ENCODE measurements at places on chromosomes 1 and 21.

DNA sequence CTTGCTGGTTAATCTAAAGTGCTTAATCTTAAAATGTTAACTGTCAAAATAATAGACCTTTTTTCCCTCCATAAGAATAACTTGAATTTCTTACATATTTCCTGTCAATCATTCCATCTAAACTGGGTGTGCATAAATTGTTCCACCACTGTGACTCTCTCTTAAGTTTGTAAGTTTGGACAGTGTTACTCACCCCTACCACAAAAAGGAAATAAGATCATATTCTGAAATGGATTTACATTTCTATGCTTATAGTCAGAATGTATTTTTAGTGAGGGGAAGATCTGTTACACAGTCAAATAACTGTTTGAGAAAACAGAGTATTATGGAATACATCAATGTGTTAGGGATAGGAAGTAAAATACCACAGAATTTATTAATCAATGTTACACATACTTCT is 109.6 kb upstream of the DPYD start:
- DNase-seq, result no peak

DNA sequence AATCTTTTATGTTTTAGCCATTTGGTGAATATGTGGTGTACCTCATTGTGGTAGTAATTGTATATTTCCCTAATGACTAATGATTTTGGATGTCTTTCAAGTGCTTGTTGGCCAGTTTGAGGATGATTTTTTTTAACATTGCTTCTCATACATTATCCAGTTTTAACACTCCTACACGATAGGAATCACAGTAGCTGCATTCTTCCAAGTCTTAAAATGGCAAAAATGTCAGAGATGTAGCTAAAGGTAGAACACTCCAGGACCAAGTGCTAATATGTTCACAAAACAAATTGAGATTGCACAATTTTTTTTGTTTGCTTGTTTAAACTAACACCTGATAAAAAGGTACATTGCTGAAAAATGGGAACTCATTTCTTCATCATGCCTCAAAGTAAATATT is 11.7 kb downstream of the USP25 start:
- no peak for DNase-seq

- no peak for DNase-seq
Observed at GRCh38 chr1:77605246-77606026, 77.0 kb downstream of the ZZZ3 start.

GRCh38 chr1:23437355-23437664 is 12.8 kb upstream of the TCEA3 start:
- DNase-seq, result no peak

- DNase-seq, result no peak
Observed at GRCh38 chr1:232183802-232184201, 446.1 kb downstream of the SIPA1L2 start.

DNA sequence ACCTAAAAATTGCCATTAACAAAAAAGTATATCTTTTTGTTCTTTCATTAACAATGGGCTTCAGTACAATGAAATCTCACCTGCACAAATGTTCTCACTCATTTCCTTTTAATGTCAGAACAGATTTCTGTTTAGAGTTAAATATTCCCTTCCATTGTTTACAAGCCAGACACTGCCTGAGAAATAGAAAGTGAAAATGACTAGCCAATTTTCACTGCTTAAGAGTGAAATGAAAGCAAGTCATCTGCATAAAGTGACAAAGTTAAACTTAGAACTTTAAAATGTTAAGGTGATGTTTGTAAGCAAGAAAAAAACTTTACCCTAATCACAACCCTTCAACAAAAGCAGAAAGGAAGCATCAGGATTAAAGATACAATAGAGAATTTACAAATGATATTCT is 27.5 kb downstream of the COA6 start:
- no peak for DNase-seq

GRCh38 chr21:18142655-18143054 is 102.0 kb upstream of the CHODL start:
- no peak for DNase-seq

- DNase-seq, result no peak
Observed at GRCh38 chr1:51819810-51820209, 58.7 kb downstream of the NRDC start.

DNA sequence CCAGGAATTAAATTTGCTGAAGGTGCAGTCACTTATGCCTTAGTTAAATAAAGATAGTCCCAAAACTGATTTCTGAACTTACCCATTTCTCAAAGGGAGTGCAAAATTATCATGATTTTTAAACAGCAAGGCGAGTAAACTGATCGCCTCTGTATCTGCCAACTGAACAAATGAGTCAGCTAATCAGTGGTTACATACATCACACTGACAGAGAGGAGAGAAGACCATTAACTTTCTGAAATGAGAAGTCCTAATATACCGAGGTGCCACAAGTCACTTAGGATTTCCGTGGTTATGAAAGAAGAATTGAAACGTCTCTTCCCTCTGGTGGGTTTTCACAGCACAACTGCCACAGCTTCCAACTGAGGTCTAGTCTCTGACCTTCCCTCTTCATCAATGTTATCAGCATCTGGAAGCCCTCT is 400.7 kb downstream of the SMYD3 start:
- DNase-seq, result no peak

DNA sequence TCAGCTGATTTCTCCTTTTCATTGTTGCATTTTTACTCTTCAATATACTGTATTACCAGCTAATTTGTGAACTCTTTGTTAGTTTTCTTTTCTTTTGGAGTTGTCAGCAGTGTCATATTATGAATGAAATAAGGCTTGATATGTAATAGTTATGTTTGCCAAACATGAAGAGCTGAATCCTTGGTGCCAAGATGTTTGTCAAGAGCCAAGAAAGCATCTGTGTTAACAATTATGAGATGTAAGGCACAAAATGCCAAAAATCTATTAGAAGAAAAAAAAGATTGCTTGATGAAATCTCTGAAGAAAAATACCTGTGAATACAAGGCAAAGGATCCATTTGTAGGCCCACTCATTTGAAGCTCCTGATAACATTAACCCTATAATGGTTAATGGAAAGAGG is 48.4 kb upstream of the RNPC3 start:
- no peak for DNase-seq

DNA sequence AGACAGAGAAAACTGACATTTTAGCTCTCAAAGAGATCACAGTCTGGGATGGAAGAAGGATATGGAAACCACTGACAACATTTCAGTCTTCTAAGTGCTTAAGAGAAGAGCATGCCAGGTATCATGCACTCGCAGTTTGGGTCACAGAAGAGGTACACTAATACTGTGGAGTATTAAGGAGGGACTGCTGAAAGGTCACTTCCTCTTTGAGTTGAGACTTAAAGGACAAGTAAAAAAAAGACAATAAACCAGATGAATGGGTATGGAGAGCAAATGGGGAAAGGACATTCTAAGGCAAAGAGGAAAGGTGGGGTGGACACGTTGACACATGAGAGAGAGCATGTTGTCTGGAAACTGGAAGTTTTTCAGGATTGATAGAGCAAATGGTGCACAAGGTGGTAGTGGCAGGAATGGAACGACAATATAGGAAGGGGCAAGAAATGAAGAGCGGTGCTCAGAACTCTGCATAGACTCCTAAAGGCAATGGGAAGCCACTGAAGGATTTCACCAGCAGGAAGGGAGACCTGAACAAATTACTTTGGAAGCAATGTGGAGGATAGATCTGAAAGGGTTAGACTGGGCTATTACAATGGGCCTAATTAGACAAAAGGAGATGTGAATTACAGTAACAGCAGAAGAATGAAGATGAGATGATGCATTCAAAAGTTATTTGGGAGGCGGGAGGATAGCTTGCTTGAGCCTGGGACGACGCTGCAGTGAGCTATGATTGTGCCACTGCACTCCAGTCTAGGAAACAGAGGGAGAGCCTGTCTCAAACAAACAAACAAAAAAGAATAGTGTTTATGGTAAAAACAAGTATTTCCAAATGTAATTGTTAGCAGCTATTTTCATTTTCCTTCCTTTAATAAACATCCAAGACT is 11.1 kb downstream of the DIPK1A start:
- DNase-seq, result no peak

GRCh38 chr1:158685085-158685484 is 1.4 kb downstream of the SPTA1 start:
- DNase-seq, result no peak

DNA sequence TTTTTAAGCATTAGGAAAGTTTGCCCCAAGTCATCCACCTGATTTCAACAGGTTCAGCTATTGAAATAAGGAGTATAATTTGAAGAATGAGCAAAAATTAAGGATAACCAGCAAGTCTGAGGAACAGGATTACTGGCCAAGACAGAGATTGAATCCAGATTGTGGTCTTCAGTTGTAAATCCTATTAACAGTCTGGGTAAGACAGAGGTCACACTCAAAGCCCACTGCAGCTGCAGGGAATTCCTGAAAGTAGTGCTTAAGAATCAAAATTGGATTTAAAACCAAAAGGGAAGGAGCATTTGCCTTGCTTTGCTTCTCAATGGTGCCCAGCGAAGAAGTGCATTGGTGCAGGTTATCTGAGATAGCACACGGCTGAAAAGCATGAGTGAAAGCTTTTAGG is 6.4 kb upstream of the LORICRIN start:
- no peak for DNase-seq

GRCh38 chr21:38325731-38326420 is 69.1 kb downstream of the KCNJ15 start:
- no peak for DNase-seq

- DNase-seq, result no peak
Observed at GRCh38 chr1:214702556-214702955, 99.6 kb downstream of the CENPF start.

GRCh38 chr21:44067011-44067839 is 40.0 kb upstream of the PWP2 start:
- no peak for DNase-seq

- no peak for DNase-seq
Observed at GRCh38 chr1:230113593-230114236, 46.7 kb downstream of the GALNT2 start.

DNA sequence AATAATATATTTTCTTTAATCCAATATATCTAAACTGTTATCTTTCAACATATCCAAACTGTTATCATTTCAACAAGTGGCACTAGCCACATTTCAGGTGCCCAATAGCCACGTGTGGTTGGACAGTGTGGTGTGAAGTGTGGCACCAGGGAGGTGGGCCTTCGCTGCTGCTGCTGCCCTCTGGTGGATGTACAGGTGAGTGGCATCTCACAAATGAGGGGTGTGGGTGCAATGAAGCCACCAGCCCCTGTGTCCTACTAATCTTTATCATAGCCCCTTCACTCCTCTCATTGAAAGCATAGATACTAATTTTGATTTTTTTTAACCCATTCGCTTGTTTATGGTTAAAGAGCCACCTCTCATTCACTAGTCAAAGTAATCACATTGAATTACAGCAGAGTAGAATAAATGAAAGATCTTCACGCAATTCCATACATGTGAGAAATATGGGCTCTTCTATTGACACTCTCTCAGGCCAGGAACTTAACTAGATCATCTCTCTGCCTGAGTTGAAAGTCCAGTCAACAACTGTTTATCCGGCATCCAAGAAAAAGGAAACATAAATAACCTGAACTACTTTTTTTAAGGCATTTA is 499.2 kb downstream of the OMA1 start:
- DNase-seq, result no peak

GRCh38 chr21:42216726-42217572 is 2.0 kb upstream of the ABCG1 start:
- DNase-seq, result no peak

- no peak for DNase-seq
Observed at GRCh38 chr1:106289265-106289928, 767.1 kb upstream of the PRMT6 start.

DNA sequence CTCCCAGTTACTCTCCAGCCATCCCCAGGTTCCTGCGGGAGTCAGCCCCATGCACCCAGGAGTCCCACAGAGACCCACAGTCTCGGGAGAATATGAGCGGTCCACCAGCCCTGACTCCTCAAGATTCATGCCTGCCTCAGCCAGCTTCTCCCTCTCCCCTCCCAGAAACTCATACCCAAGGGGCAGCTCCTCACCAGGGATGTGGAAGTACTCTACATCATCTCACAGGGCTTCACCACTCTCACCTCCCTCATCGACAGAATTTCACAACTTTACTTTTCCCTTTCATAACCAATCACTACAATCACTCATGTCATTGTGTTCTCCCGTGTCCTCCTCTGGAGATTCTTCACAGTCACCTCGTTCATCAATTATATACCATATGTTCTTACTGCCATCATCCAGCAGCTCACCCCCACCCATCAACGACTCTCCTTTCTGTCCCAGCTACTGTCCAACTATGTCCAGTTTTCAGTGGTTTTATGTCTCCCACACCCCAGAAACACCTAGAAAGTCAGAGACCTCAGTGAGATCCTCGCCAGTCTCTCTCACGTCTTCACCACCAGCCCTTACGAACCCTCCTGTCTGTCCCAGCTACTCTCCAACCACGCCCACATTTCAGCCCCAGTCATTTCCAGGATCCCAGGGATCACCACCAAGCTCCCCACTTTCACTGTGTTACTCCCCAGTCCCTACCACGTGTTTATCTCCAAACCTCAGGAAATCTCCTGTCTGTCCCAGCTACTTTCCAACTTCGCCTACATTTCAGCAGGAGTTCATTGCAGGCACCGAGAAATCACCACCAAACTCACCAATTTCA is 1530.1 kb upstream of the TPTE start:
- no peak for DNase-seq

- no peak for DNase-seq
Observed at GRCh38 chr1:199946305-199947155, 81.0 kb upstream of the NR5A2 start.

GRCh38 chr1:12204140-12204539 is 25.7 kb upstream of the VPS13D start:
- peak; percentile 42 for DNase-seq

DNA sequence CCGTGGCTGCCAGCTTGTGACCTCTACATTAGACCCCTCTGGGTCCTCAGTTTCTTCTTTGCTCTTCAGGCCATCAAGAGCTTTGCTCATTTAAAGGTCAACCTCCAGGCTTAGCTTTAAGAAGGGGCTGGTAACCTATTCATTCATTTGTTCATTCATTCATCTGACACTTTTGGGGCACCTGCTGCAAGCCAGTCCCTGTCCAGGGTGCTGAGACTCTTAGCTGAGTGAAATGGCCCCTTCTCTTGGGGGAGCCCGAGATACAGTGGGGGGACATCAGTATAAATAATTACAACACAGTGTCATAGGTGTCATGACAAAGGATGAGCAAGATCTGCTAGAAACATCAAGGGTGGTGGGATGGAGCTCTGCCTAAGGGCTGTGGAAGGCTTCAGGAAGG is 10.5 kb upstream of the TTC4 start:
- DNase-seq, result no peak

DNA sequence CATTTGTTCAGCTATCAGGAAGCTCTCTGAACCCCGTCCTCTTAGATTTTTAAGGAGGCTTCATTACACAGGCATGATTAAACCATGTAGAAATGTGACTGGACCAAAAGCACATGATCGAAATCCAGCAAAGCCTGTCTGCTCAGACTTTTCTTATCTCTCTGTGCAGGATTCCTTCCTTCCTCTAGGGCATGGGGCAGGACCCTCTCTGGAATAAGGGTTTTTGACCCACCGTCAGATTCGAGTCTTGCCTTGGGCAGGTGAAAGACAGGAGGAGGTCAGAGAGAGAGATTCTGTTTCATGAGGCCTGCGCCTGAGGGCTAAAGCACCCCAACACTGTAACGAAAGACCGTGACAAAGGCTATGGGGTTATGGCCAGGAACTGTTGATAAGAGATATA is 136.8 kb downstream of the RHOU start:
- no peak for DNase-seq

Measured in activated CD4-positive, alpha-beta T cell treated with anti-CD3 and anti-CD28 coated beads, Interleukin-2, amount 50 U/mL, for 4 hours (primary cell).